ENCODE measurements at places on chromosomes 5 and 9.

GRCh38 chr5:38258319-38259061 lies at the start of gene EGFLAM:
Gene EGFLAM, plus strand, starts transcription at chr5:38258559. Its CDS starts 196 bp downstream, at chr5:38258755.
- DNase-seq: no peak

DNA sequence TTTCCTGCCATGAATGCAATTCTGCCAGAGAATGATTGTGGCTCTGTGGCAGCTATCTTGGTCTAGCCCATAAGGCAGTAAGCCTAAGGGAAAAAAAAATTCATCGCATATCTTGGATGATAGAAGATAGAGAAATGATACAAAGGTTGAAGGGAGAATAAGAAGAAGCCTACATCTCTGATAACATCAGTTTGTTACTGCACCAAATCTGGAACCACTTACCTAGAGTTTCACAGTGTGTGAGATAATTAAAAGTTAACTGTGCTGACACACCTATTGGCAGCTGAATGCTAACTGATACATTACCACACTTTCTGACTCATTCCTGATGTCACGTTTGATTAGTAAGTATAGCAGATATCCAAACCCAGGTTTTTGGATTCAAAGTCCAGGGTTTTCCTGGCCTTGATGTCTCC lies 91.6 kb upstream of the TAF11L2 start:
- no peak for DNase-seq

- DNase-seq: no peak
These were observed 735 bp downstream of the IDNK start for GRCh38 chr9:83623679-83624076.

- no peak for DNase-seq
These were observed 57.9 kb upstream of the RICTOR start for GRCh38 chr5:39132128-39132447.

GRCh38 chr9:28212979-28213378 lies 639.7 kb upstream of the C9orf72 start:
- no peak for DNase-seq

DNA sequence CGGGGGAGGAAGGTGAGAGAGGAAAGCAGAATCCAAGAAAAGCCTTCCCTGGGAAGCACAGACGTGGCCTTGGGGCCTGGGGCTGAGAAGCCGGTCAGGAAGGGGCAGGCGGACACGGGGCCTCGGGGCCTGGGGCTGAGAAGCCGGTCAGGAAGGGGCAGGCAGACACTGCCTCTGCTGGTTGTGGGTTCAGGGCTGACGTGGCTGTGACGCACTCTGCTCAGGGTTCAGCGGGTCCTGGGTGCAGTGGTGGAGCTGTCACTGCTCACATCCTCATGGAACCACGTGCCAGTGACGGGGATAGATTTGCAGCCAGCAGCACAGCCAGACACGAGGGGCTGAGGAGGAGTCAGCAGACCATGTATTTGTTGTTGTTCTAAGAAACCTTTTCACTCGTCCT lies 12.8 kb downstream of the PAEP start:
- no peak for DNase-seq

GRCh38 chr5:2544003-2544402 lies 207.5 kb downstream of the IRX2 start:
- no peak for DNase-seq

DNA sequence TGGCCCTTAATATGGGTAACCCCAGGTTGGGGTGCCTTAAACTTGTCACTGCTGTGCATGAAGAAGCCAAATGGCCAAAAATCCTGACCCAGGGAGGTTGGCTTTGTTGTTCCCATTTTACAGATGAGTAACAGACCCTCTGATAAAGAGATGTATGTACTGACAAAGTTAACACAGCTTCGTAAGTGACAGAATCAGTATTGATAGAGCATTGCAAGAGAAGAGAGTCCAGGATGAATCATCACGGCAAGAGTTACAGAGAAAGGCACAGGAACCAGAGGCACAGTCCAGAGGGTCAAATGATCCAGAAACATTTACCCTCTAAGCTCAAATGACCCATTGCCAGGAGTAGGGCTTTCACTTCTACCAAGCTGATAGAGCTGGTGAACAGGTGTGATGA lies 103.8 kb upstream of the SMC2 start:
- no peak for DNase-seq

GRCh38 chr5:33227746-33228145 lies 213.0 kb upstream of the TARS1 start:
- DNase-seq: no peak

DNA sequence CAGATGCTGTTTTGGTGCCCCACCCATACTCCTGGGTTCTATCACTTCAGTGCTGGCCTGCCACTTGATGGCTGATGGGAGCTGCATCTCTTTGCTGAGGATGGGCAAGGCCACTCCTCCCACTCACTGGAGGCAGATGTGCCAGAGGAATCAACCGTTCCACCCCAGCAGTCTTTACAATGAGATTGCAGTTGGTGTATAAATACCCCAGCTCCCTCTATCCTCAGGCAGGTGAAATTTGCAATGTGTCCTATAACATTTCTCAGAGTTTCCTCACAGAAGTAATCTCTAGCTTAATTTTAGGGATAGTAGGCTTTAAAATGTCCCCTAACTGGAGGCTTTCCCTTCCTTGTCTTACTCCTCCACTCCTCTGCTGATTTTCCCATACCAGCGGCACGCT lies 36.5 kb upstream of the ERCC6L2 start:
- no peak for DNase-seq

DNA sequence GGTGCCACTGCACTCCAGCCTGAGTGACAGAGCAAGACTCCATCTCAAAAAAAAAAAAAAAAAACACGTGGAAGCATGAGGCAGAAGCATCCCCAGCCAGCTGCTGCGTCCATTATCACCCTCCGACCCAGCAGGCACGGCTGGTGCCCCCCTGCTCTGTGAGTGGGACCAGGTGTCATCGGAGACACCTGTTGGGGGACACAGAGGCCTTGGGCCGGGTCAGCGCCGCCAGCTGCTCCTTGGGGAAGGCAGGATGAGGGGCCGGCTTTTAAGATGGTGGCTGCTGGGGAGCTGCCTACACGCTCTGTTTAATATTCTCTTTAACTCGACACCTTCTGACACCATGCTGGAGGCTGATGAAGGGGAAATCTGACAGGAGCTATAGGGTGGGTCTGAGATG lies 80.2 kb upstream of the RUFY1 start:
- no peak for DNase-seq

DNA sequence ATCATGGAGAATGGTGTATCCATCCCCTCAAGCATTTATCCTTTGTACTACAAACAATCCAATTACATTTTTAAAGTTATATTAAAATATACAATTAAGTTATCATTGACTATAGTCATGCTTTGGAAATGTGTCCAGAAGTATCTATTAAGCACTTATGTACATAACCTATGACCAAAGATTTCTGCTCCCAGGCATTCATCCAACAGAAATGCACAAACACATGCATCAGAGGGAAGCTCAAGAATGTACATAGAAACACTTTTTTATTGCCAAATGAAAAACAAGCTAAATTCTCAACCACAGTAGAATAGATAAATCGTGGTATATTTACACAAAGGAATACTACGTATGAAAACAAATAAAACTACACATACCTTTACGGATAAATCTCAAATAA lies 700.5 kb upstream of the ZNF608 start:
- no peak for DNase-seq

GRCh38 chr5:55533521-55534435 lies 986 bp downstream of the PLPP1 start:
- no peak for DNase-seq

DNA sequence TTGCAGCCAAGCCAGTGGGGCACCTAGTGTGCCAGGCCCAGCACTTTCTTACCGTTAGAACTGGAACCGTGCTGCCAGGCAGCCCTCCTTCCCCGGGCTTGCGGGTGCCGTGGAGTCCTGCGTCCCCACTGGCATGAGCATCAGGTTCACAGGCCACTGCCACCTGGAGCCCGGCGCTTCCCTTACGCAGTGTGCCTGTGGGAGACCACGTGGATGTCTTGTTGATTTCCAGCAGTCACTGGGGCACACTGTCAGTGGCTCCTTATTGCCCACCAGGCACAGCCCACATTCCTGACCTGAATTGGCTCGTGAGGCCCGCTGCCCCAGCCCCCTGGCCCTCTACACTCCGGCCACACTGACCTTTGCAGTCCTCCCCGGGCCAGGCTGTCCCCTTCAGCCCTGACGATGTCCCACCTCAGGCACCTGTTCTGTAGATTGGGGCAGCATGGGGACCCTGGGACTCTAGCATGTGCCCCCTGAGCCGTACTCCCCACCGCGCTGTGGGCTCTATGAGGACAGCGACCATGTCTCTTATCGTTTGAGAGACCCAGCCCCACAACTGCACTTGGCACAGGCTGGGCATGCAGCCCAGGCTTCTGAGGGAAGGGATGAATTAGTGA lies 10.4 kb upstream of the CEL start:
- no peak for DNase-seq

- DNase-seq: no peak
These were observed 54.2 kb downstream of the KIAA1958 start for GRCh38 chr9:112540800-112541199.

DNA sequence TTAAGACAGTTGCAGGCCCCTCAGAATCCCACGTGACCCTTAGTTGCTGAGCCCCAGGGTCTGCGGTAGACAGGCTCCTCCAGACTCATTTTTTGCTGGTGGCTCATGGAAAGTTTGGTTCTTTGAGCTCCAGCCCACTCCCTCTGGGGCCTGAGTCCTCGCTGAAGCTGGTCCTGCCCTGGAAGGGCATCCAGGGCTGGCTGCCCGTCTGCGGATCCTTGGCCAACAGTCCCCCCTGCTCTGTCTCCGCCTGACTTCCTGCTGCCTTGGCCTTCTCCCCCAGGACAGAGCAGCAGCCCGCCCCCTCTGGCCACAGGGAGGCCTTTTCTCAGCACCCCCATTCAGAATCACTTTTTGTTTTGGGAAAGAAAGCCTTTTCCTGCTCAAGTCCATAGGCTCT lies 24.4 kb downstream of the SLC6A7 start:
- DNase-seq: no peak

DNA sequence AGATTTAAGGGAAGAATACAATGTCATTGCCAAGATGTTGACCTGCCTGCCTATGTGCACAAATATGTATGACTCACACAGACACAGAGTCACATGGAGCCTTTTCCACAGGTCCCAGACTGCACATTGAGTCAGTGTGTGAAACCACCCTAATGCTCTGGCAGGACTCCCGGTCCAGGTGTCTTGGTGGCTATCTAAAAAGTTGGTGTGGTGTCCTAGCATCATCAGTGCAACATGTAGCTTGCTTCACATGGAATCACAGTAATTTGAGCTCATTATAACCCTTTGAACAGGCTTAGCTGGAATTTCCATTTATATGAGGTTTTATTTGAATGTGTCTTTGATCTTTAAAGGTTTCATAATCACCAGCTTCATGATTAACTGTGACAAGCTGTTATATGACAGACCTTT lies 10.7 kb downstream of the IFNA5 start:
- no peak for DNase-seq

GRCh38 chr5:78650531-78650930 lies 2.0 kb upstream of the LHFPL2 start:
- no peak for DNase-seq

DNA sequence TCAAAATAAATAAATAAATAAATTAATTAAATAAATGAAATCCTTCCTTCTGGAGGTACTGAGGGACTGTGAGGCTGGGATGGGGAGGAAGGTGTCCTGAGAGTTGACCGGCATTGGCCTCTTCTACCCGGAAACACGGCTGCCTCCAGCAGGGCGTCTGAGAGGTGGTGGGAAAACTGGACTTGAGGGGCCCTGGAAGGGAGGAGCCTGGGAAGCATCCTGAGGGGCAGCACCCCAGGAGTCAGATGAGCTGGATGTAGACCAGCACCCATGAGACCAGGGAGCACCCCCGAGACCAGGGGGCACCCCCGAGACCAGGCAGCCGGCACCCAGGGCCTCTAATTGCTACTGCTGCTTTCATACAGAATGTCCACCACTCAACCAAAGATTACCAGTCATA lies 8.8 kb upstream of the NSMF start:
- DNase-seq: no peak

DNA sequence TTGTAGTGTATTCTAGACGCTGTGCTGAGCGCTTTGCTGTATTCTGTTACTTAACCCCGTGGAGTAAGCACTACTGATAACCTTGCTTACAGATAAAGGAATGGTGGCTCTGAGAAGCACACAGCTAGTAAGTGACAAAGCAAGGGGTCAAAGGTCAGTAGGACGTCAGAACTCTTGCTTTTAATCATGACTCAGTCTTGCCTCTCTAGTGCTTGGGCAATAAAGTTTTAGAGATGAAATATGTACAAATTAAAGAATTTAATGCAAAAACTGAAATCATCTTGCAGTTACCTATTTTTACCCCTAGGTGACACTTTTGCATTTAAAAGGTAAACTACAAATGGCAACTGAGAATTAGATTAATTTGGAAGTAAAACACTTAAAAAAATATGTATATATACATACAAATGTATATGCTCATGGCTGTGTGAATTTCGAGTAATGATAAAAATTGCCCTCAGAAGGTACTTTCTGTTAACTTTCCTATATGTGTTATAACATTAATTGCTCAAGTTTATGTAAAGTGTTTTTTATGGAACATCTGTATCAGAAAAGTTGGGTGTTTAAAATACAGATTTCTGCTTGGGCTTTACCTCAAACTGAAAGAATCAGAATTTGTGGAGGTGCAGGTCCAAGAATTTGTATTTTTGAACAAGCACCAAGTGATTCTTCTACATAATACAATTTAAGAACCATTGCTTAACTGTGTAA lies 175.1 kb upstream of the DAB2 start:
- no peak for DNase-seq

DNA sequence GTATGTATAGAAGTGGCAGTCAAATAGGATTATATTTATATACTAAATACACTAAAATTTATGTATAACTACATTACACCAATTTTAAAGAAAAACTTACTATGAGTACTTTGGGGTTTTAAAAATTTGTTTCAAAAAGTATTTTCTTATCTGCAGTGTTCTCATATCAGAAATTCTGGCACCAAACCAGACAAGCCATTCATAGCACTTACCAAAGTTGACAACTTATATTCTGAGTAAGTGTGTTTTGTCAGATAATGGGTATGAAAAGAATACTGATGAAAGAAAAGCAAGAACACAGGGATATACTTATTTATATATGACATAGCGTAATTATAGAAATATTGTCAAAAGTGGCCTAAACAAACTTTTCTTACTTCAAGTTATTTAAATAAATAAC lies 67.5 kb downstream of the SPEF2 start:
- DNase-seq: no peak

- DNase-seq: no peak
These were observed 2.1 kb downstream of the ANP32B start for GRCh38 chr9:97985058-97985861.
